ENCODE measurements at places on chromosomes 12 and 14. TPM values are rescaled to one million over a fixed set of nuclear protein-coding genes. Genes with fewer than 3 reads are reported as not detected.

The KRT78 gene
- total RNA-seq: not detected

The FOXN4 gene
- 0.10 TPM for total RNA-seq

The TDRD9 gene
- total RNA-seq: 0.75 TPM

The TAS2R20 gene
- 0.45 TPM for total RNA-seq
